ENCODE measurements at places on chromosomes 13 and 19.

DNA sequence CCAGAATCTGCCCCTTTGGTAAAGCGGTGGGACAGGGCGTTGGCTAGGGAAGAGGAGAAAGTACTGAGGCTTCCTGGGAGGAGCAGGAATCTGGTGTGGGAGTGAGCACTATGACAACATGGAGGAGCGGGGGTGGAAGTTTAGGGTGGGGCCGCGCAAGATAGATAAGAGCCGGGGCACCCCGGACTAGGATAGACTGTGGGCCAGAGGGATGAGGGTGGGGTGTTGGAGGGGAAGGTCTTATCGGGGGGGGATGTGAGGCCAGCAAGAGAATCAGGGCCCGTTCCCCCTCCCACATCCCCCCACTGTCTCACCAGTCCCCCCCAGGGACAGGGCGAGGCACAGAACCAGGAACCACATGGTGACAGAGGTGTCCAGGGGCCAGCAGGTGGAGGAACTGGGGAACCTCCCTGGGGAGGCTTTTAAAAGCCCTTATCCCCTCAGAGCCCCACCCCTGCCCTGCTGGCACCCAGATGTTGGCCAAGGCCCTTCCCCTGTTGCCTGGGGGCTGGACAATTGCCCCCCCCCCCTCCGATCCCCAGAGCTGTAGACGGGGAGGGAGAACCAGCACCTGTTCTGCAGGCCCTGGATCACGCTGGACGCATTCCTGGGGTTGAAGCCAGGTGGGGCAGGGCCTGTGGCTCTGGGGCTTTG, at the start of gene KLK1:
Gene KLK1 (minus strand): TSS at position 399 of the 654 bp plus-strand sequence. CDS start 39 bp downstream, at position 360.
- no peak for DNase-seq

GRCh38 chr19:55312621-55313512, 12.3 kb downstream of the TMEM150B start:
- no peak for DNase-seq

- no peak for DNase-seq
Measured at GRCh38 chr19:29491995-29492577, 33.7 kb upstream of the VSTM2B start.

DNA sequence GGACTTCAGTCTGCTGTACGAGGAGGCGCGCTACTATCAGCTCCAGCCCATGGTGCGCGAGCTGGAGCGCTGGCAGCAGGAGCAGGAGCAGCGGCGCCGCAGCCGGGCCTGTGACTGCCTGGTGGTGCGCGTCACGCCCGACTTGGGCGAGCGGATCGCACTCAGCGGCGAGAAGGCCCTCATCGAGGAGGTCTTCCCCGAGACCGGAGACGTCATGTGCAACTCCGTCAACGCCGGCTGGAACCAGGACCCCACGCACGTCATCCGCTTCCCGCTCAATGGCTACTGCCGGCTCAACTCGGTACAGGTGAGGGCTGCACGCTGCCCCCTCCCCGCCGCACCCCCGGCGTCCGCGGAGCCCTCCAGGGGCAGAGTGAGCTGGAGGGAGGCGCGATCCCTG, 14.6 kb downstream of the KCTD15 start:
- no peak for DNase-seq

- DNase-seq: no peak
Measured at GRCh38 chr19:19278315-19278714, 5.2 kb upstream of the TM6SF2 start.

GRCh38 chr13:26379831-26380230, 125.9 kb downstream of the CDK8 start:
- DNase-seq: no peak

Data from skeletal muscle cell (primary cell).